NCI-H1930 (cell line): ENCODE measurements at places on chromosomes 7 and 10.

DNA sequence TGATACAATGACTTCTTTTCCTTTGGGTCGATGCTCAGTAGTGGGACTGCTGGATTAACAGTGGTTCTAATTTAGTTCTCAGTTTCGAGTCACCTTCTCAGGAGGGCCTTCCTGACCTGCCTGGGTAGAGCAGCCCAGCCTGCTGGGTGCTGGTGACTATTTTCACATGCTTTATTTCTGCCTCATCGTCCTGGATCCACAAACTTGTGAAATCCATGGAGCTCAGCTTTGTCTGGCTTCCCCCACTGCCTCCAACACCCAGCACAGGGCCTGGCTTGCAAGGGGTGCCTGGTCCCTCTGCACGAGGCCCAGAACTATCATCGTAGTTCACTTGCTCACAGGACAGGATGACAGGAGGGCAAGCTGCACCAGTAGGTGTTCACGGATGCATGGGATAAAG is 46.9 kb downstream of the SPOCK2 start:
- DNase-seq = no peak

GRCh38 chr7:55140941-55141278 is 122.1 kb downstream of the EGFR start:
- no peak for DNase-seq

GRCh38 chr7:14988941-14989340 is 86.4 kb upstream of the DGKB start:
- no peak for DNase-seq

DNA sequence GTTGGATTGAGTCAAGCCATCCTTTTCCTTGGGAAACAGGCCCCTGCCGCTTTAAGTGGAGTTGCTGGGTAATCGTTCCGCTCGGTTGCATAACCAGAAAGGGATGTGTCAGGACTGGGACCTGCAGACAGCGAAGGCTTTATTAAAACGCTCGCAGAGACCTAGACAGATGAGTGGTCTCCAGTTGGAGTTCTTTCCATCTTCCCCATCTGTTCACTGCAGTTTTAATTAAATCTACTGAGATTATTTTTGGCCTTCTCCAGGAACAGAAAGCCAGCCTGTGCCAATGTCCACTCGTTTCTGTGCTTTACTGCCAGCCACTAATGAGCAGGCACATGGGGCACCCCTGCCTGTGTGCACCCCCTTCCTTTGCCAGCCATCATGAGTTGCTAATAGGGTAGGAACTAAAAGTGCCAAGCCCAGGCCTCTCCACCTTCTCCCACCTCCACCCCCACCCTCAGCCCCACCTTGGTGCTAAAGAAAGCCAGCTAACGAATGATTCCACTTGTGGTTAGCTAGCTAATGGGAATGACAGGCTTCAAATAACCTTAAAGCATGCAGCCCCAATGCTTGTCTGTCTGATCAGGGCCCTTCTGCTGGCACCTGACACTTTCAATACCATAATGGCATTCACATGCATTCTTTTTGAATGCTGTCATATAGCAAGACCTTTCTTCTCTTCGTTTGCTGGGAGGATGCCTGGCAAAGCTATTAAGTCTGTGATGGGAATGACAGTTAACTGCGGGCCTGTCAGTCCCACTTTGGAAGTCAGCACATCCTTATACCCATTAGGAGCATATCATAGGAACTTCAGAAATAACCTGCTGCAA is 556.8 kb upstream of the GALNT17 start:
- no peak for DNase-seq

- DNase-seq = no peak
Measured at GRCh38 chr7:114903131-114903530, 18.8 kb upstream of the MDFIC start.

- no peak for DNase-seq
Measured at GRCh38 chr7:74376256-74377036, 77.3 kb upstream of the GTF2IRD1 start.

DNA sequence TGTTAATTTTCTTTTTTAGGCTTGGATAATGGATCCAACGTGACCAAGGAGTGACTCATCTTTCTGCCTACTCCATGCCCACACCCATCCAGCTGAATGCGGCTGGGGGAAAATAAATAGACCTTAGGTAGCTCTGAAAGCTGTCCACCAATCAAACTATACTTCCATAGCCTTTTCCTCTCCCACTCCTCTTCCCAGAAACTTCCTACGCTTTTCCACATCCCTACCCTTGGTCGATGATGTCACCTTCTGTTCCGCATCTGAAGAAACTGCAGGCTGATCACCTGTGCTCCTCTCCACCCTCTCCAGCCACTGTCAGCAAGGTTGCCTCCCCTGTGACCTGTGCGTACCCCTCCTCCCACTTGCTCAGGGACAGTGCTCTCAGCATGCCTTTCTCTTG is 359.8 kb upstream of the KLF6 start:
- DNase-seq = no peak

GRCh38 chr7:74083117-74083876 is at the start of gene LIMK1:
Gene LIMK1 (plus strand): TSS chr7:74083804. CDS start chr7:74083991, 187 bp downstream.
- DNase-seq = peak; percentile 74

DNA sequence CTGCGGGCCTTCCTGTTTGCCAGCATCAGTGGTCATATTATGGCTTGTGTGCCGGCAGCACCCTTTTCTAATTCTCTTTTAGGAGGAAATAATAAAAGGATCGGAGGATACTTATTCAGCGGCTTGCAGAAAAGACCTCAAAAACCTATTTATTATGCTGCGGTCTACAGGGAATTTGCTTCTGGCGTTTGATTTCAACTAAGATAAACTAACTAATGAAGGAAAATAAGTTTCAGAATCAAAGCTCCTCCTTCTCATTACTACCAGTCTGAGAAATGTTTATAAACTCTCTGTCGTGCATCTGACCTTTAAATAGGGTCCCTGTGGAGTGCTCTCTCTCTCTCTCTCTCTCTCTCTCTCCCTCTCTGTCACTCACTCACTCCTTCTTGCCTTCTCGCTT is 335.0 kb upstream of the GLI3 start:
- no peak for DNase-seq

DNA sequence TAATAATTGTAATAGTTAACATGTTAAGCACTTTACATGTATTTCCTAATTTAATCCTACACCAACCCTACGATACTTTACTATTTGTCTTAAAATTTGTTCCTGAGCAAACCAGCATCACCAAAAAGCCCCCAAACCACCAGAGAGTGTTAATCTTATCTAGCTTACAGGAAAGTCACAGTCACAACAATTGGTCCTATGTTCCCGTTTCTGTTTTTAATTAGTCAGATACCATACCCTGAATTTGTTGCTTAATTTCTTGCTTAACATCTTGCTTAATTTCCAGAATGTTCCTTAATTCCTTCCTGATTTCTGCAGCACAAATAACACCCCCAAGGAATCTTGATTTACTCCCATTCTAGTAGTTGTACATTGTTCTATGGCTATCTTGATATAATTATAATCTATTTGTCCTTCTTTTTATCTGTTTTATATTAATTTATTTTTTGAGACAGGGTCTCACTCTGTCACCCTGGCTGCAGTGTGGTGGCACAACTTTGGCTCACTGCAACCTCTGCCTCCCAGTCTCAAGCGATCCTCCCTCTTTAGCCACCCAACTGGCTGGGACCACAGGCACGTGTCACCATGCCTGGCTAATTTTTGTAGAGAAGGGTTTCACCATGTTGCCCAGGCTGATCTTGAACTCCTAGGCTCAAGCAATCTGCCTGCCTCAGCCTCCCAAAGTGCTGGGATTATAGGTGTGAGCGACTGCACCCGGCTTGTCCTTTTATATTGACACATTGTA is 6.6 kb upstream of the PDSS1 start:
- DNase-seq = no peak

DNA sequence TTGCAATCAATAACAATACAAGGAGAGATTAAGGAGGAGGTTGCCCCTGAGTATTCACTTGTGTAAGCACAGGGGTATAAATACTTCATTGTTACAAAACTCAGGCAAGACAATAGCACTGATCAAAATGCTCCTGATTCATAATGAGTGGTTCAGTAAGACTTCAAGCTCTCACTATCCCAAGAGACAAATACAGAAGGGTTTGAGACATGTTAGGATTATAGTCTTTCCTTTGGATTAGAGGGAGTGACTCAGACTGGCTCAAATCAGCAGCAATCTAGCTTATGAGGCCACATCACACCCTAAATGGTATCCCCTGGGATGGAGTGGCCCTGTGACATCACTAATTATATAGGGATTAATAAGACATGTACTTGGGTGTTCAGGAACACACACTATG is 167.2 kb upstream of the HGF start:
- no peak for DNase-seq

- DNase-seq = no peak
Measured at GRCh38 chr7:42233695-42234331, 3.2 kb downstream of the GLI3 start.

GRCh38 chr10:77873536-77874380 is 52.8 kb downstream of the DLG5 start:
- DNase-seq = no peak

- DNase-seq = no peak
Measured at GRCh38 chr7:16399265-16399831, 22.0 kb downstream of the CRPPA start.
